H54 (cell line): ENCODE measurements at places on chromosomes 5 and 9.

- DNase-seq = no peak
Observed at GRCh38 chr9:83794051-83794450, 23.5 kb downstream of the GKAP1 start.

- DNase-seq = no peak
Observed at GRCh38 chr9:85723215-85723614, 18.5 kb downstream of the AGTPBP1 start.

DNA sequence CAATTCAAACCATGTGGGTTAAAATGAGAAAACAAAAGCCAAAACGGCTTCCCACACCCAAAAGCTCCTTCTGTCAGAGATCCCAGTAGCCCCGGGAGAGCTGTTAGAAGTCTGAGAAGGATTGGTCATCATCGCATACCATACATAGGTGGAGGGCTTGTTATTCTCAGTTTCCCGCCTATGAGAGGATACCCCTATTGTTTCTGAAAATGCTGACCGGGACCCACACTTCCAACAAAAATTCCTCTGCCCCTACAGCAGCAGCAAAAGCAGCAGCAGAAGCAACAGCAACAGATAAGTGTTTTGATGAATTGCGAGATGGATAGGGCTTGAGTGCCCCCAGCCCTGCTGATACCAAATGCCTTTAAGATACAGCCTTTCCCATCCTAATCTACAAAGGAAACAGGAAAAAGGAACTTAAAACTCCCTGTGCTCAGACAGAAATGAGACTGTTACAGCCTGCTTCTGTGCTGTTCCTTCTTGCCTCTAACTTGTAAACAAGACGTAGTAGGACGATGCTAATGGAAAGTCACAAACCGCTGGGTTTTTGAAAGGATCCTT, at the start of gene TEK:
TEK (plus strand) TSS at position 245 of the 561 bp plus-strand sequence. CDS start 366 bp downstream, outside the sequence.
- no peak for DNase-seq

GRCh38 chr9:114382699-114383520, 4.9 kb downstream of the AKNA start:
- DNase-seq = no peak

DNA sequence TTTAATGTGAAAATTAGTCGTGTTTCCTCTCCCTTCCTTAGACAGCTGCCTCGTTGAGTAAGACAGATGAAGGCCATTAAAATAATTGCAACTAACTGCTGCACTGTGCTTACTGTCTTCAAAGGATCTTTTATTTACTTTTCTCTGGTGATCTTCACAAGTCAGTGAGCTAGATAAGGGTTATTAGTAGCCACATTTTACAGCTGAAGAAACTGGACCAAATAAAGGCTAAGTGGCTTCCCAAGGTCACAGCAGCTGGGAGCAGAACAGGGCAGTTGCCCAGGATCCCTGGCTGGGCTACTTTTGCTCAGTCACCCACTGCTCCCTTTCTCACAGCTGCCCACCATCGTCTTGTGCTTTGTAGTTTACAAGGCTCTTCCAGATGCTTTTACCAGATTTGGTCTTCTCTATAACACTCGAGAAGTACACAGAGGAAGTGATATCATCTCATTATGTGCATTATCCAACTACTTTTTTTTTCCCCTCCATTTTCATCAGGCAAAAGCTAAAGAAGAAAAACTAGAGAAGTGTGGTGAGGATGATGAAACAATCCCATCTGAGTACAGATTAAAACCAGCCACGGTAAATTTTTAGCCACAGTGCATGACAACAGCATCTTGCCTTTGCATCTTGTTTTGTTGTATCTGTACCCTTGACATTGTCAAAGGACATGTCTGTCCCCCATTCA, 61.8 kb downstream of the ERAP1 start:
- DNase-seq = no peak

GRCh38 chr9:92938025-92938424, 9.3 kb upstream of the FGD3 start:
- no peak for DNase-seq

GRCh38 chr9:80794197-80794596, 895.1 kb downstream of the TLE1 start:
- DNase-seq = no peak

DNA sequence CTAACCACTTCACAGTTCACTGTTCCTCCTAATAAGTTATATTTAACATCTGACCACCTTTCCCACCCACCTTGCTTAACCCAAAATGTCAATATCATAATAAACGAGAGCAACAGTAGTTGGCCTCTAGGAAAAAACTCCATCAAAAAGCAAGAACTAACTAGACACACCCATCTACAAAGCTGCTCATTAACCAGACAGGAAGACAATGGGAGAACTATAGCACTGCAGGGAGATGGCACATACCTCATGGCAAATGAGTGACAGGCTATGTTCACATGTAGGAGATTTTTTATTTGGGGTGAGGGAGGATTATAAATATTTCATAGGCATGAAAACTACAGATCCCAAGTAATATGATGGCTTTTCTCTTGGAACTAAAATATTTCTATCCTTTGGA, 23.6 kb upstream of the CDK5RAP2 start:
- no peak for DNase-seq

DNA sequence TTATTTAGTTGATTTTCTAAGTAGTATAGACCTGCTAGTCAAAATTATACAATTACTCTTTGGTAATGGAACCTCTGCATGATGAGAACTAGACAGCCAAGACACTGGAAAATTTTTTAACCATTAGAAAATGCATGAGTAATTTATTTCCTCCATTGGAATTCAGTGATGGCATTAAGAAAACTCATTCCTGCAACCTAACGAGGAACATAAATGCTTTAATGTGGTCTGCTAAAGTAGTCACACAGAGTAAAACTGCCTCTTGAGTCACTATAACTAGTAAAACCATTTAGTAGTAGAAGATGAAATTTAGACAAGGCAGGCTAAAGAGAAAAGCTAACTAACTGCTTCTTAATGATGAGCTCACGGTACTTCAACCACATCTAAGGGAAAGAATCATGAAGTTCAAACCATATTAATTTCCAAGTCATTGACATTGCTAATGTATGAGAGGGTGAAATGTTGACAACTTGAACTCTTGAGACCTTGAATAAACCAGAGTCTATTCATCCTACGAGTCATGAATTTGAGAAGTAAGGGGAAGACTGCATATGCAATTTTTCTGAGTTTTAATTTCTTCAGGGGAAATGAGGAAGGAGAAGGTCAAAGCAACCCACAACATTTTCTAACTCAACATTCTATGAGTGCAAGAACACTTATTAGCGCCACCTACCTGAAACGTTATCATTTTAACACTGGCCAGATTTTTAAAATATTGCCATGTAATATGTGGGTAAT, 74.4 kb downstream of the GLIS3 start:
- peak; percentile 7 for DNase-seq
